NCI-H460 (cell line): ENCODE measurements at places on chromosomes 2 and 18. TPM values are rescaled to one million over a fixed set of nuclear protein-coding genes. Genes with fewer than 3 reads are reported as not detected.

- DNase-seq: no peak
Measured at GRCh38 chr2:164667566-164667965, 46.3 kb upstream of the GRB14 start.

The DNAJC5G gene
- not detected in 2 replicates for total RNA-seq

DNA sequence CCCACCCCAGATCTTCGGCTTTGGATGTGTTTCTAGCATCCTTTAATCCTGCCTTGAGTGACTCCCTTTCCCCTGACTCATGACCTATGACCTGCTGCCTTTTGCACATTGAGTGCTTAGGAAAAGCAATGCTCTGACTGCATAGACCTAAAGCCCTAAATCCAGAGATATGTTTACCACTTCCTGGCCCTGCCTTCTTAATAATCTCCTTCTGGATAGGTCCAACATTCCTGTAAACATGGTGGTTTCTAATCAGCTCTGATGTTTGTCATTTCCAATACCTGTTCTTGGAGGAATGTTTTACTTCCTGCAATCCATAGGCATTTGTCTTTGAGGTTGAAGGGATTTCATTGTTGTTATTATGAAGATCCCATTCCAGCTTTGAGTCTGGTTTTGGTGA lies 2.3 kb downstream of the SLC3A1 start:
- DNase-seq: no peak

DNA sequence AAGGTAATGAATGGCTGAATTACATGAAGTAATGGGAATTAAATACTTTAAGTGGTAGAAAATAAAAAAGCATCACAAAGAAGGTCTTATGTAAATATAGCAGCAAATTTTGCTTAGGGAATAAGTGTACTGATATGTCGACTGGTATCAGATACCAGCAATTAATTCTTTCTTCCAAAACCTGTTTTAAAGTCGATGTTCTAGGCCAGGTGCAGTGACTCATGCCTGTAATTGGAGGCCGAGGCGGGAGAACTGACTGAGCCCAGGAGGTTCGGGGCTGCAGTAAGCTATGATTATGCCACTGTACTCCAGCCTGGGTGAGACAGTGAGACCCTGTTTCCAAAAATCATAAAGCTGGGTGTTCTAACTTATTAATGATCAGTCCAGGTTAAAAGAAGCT lies 30.3 kb downstream of the SP3 start:
- DNase-seq: no peak

DNA sequence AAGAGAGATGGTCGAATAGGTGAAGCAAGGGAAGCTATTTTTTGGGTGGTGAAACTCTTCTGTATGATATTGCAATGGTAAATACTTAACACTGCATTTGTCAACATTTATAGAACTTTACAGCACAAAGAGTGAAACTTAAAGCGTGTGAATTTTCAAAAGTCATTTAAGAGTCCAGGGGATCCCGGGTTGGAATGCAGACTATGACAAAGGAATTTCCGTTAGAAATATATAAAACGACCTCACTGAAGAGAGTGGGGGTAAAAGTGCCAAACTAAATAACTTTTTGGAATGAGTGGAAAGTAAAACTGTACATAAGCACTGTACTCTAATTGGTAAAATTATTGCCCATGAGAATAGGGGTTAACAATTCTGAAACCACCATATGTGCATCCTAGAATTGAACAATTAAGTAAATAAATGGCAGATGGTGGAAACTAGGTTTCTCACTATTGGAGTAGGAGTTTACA lies 191.0 kb upstream of the FN1 start:
- DNase-seq: no peak

GRCh38 chr2:121066526-121066925 lies 218.5 kb downstream of the TFCP2L1 start:
- no peak for DNase-seq
